CD4-positive, alpha-beta T cell treated with Interleukin-17A for 4 hours (primary cell): ENCODE measurements at places on chromosomes 11 and 22.

DNA sequence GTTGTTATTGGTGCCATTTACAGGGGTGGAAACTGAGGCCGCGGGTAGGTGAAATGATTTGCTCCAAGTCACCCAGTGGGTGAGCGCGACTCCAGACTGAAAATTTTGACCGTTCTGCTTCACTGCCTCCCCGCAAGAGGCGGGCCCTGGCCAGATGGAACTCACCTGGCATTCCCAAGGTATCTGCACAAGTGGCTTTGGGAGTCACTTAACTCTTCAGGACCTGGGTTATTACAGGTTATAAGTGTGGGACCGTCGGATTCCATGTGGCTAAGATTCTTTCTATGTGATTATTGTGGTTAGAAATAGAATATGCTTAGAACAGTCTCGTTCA lies 598 bp downstream of the CABIN1 start:
- DNase-seq = no peak

GRCh38 chr11:19970944-19971343 lies 189.3 kb downstream of the DBX1 start:
- DNase-seq = no peak

DNA sequence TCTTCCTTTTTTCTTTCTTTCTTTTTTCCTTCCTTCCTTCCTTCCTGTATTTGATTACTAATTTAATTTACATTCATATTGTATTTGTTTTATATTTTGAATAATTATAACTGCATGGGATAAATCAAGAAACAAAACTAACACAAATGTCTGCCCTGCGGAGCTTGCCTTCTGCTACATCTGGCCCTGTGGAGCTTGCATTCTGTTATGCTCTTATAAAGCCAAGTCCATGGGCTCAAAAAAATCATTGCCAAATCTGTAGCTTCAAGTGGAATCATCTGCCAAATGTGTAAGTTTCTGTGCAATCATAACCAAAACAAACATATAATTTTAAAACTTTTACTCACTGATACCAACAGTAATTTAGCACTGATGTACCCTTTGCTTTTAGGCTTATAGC lies 8.0 kb upstream of the OR52J3 start:
- DNase-seq = no peak

- no peak for DNase-seq
Measured at GRCh38 chr22:31503211-31503964, 7.1 kb downstream of the SFI1 start.

DNA sequence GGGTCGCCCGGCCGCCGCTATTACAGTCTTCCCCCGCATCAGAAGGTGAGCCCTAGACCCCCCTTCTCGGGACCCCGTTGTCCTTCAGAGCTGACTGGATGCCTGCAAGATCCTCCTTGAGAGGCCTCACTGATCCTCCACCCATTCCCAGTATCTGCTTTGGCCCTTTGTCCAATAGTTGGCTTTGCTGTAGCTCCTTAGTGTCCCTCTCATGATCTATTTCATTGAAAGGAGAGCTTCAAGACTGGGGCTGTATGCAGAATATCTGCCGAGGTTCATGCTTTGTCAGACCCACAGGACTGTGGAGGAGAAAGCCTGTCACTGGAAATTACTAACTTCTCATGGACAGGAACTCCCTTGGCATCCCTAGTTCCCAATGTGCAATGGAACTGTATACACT lies 499 bp downstream of the DLAT start:
- DNase-seq = no peak
